ENCODE measurements at places on chromosomes 16 and 17. TPM values are rescaled to one million over a fixed set of nuclear protein-coding genes. Genes with fewer than 3 reads are reported as not detected.

The SEPTIN12 gene
- total RNA-seq: not detected

The CDC6 gene
- total RNA-seq: 55.2 TPM

The TLCD3B gene
- 0.99 TPM for total RNA-seq

The PHLPP2 gene
- total RNA-seq: 8.2 TPM

The NETO2 gene
- total RNA-seq: 27.6 TPM

The ELAC2 gene
- total RNA-seq: 71.6 TPM

- no peaks in the 10 kb centered on the region for H3K4me1 ChIP-seq
- no peaks in the 10 kb centered on the region for H3K27me3 ChIP-seq
- H3K27ac ChIP-seq: no peak overlapping the region
- no peak overlapping the region for H3K4me3 ChIP-seq
- no peak for DNase-seq
Measured at GRCh38 chr16:79042886-79043285, 557.7 kb downstream of the MAF start.

GRCh38 chr17:51298508-51299371 lies 38.4 kb downstream of the UTP18 start:
- peaks cover 3% of the 10 kb centered on the region for H3K36me3 ChIP-seq
- DNase-seq: peak; percentile 37
- no peaks in the 10 kb centered on the region for H3K4me1 ChIP-seq
- H3K4me3 ChIP-seq: no peak overlapping the region
- no peaks in the 10 kb centered on the region for H3K27me3 ChIP-seq
- H3K27ac ChIP-seq: no peak overlapping the region

DNA sequence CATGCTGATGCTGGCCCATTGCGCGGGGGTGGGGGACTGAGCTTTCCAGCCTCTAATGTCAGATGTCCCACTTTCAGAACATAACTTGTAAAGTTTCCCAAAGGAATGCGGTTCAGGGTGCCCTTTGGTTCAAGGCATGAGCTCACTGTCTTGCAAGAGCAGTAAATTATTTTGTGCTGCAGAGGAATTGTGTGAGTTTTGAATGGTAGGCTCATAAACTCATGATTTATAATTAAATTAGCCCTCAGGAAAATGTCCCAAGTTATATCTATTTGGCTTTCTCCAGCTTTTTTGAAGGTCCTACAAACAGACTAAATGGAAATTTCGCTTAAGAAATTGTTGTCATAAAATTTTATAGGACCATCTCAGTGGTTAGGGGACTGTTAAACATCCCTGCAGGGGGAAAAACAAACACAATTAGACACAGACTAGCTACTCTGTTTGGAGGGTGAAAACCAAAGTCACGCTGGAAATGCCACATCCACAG lies 321.8 kb downstream of the HS3ST3B1 start:
- DNase-seq: no peak
- no peaks in the 10 kb centered on the region for H3K27me3 ChIP-seq
- H3K4me1 ChIP-seq: no peaks in the 10 kb centered on the region
- H3K4me3 ChIP-seq: no peak overlapping the region
- no peak overlapping the region for H3K27ac ChIP-seq

DNA sequence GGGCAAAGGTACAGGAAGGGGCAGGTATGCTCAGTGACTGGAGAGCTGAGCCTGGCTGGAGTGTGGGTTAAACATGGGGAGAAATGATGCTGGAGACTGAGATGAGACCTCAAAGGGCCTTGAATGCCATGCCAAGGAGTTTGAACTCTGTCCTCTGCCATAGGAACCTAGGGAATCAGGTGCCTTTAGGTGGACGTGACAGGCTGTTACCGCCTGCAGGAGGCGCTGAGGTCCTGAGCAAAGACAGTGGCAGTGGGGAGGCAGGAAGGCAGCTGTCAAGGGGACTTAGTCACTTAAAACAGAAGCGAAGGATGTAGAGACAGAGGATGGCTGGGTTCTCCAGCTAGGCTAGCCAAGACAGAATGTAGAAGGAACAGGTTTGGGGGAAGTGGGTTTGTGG lies 9.1 kb downstream of the PSMB3 start:
- H3K4me3 ChIP-seq: no peak overlapping the region
- no peaks in the 10 kb centered on the region for H3K27me3 ChIP-seq
- DNase-seq: peak; percentile 52
- no peaks in the 10 kb centered on the region for H3K4me1 ChIP-seq

- no peaks in the 10 kb centered on the region for H3K4me1 ChIP-seq
- no peak overlapping the region for H3K27ac ChIP-seq
- no peak overlapping the region for H3K4me3 ChIP-seq
- peaks cover 13% of the 10 kb centered on the region for H3K36me3 ChIP-seq
Measured at GRCh38 chr16:285146-286055, 2.4 kb downstream of the PDIA2 start.

GRCh38 chr17:82627405-82627804 lies 20.8 kb downstream of the WDR45B start:
- H3K36me3 ChIP-seq: peaks cover 28% of the 10 kb centered on the region
- no peak for DNase-seq
- no peak overlapping the region for H3K4me3 ChIP-seq
- H3K4me1 ChIP-seq: no peaks in the 10 kb centered on the region
- H3K27ac ChIP-seq: no peak overlapping the region
- H3K27me3 ChIP-seq: no peaks in the 10 kb centered on the region

DNA sequence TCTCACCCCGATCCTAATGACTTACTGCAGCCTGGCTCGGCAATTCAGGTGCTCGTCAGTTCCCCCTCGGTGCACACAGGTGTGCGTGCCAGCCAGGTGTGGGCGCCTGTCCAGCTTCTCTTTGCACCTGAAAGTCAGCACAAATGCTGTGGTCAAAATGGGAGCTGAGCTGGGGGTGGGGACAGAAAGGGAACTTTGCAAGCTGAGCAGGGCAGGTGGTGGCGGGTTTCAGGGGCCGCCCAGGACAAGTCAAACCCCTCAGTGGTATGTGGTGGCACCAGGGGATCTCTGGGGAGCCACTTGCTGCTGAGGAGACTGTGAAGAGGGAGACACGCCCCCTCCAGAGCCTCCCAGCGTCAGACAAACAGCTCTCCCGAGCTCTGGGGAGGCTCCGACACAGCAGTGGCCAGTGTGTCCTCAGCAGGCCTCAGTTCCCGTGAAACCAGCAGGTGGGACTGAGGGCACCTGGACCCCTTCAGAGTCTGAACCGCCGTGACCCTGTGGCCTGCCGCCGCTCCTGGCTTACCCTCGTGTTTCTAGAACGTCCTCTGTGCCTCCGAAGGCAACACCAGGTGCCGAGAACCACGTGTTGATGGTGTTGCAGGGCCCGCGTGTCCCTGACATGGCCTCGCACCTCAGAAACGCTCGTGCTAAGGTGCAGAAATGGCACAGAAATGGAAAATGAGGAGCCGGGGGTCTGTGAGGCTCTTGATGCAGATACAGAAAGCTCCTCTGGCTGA lies 233.5 kb upstream of the TNRC6C start:
- H3K27me3 ChIP-seq: no peaks in the 10 kb centered on the region
- H3K27ac ChIP-seq: no peak overlapping the region
- no peak for DNase-seq
- H3K4me3 ChIP-seq: no peak overlapping the region
- no peaks in the 10 kb centered on the region for H3K4me1 ChIP-seq

DNA sequence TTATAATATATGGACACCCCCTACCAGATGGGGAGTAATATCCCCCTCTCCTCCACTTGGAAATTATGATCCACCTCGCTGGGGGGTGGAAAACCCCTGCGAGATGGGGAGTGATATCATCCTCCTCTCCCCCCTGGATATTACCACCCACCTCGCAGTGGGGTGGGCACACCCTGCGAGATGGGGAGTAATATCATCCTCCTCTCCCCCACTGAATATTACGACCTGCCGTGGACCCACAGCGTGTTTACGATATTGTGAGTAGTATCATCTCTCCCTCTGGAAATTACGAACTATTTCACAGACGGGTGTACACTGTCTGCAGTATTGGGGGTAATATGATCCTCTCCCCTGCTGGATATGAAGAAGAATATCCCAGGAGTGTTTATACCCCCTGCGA lies 228.3 kb upstream of the WSCD1 start:
- H3K36me3 ChIP-seq: no peaks in the 10 kb centered on the region
- H3K27ac ChIP-seq: no peak overlapping the region
- no peak overlapping the region for H3K4me3 ChIP-seq

- H3K27me3 ChIP-seq: no peaks in the 10 kb centered on the region
- no peak overlapping the region for H3K27ac ChIP-seq
- H3K36me3 ChIP-seq: peaks cover 9% of the 10 kb centered on the region
- no peak overlapping the region for H3K4me3 ChIP-seq
Measured at GRCh38 chr17:81277946-81278693, 17.0 kb downstream of the SLC38A10 start.

DNA sequence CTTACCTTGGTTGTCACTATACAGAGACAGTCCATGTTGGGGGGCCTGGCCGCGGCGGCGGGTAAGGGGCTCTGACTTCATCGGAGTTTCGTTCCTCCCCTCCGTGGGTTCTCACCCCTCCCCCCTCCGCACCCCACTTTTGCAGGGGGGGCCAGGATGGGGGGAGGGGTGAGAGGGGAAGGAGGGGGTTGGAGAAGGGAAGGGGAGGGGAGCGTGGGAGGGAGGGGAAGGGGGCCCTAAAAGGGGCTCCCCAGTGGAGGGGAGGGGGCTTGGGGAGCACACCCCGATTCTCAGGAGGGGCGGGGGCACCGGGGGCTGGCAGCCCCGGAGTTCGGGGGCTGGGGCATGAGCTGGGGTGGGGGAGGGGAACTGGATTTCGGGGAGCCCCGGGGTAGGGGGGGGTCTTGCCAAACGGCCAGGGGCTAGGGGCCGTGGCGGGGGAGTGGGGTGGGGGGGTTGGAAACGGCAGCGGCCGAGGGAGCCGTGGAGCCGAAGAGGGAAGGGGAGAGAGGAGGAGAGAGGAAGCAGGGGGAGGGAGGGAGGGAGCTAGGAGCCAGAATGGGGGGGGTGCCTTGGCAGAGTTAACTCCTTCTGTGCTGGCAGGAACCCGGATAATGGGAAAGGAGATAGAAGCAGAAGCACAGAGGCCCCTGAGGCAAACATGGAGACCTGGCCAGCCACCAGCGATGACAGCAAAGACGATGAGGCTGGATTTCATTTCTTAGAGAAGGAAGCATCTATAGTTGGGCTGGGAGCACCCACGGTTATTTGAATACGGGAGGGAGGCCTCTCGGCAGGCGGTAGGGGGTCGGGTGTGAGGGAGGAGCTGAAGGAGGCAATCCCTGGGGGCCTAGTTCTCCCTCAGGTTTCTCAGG lies 2.3 kb downstream of the DLG4 start:
- no peak overlapping the region for H3K27ac ChIP-seq
- peaks cover 5% of the 10 kb centered on the region for H3K36me3 ChIP-seq
- H3K4me3 ChIP-seq: peak overlapping the region; percentile 56
- peaks cover 40% of the 10 kb centered on the region for H3K4me1 ChIP-seq

GRCh38 chr16:72094266-72094610 lies 591 bp downstream of the DHX38 start:
- peaks cover 29% of the 10 kb centered on the region for H3K36me3 ChIP-seq
- peaks cover 18% of the 10 kb centered on the region for H3K4me1 ChIP-seq
- peak overlapping the region; percentile 80 for H3K27ac ChIP-seq
- no peaks in the 10 kb centered on the region for H3K27me3 ChIP-seq
- DNase-seq: no peak
- peak overlapping the region; percentile 98 for H3K4me3 ChIP-seq

GRCh38 chr16:10935226-10935915 lies 6.9 kb downstream of the DEXI start:
- no peak overlapping the region for H3K4me3 ChIP-seq
- H3K27ac ChIP-seq: no peak overlapping the region
- peaks cover 35% of the 10 kb centered on the region for H3K4me1 ChIP-seq
- H3K36me3 ChIP-seq: no peaks in the 10 kb centered on the region
- H3K27me3 ChIP-seq: no peaks in the 10 kb centered on the region

GRCh38 chr17:573036-573435 lies 141.6 kb downstream of the VPS53 start:
- H3K4me3 ChIP-seq: no peak overlapping the region
- H3K36me3 ChIP-seq: no peaks in the 10 kb centered on the region
- H3K4me1 ChIP-seq: peaks cover 5% of the 10 kb centered on the region
- H3K27ac ChIP-seq: no peak overlapping the region
- DNase-seq: no peak
- no peaks in the 10 kb centered on the region for H3K27me3 ChIP-seq

DNA sequence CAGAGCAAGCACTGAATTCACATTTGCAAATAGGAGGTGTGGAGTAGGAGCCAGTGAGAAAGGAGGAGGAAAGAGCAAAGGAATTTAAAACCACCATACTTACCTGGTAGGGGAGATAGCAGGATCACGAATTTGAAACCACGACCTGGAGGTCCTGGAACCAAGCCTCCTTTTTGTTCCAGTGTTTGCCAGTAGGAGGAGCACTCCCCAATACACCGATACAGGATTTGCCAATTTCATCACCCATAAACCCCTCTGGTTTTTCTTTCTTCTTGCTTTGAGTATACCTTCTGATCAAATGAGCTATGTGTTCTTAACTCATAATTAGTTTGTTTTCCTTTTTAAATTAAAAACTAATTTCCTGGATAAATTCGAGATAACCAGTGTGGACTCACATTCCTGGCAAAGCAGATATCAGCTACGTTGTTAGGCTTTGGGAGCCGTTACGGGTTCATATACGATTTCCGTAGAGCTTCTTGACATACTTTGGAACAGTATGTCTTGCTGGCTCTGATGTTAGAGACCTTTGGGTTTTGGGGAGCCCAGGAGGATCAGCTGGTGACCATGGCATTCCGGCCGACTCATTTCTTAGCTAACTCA lies 22.7 kb downstream of the BCO1 start:
- H3K4me1 ChIP-seq: no peaks in the 10 kb centered on the region
- H3K4me3 ChIP-seq: no peak overlapping the region
- H3K27ac ChIP-seq: no peak overlapping the region
- H3K36me3 ChIP-seq: no peaks in the 10 kb centered on the region
- H3K27me3 ChIP-seq: peaks cover 1% of the 10 kb centered on the region

GRCh38 chr17:27621536-27621935 lies 9.5 kb upstream of the LGALS9 start:
- peaks cover 13% of the 10 kb centered on the region for H3K4me1 ChIP-seq
- DNase-seq: no peak
- peaks cover 9% of the 10 kb centered on the region for H3K36me3 ChIP-seq
- no peak overlapping the region for H3K4me3 ChIP-seq
- H3K27ac ChIP-seq: no peak overlapping the region

All from endothelial cell of umbilical vein (primary cell).